NCI-H82 (cell line): ENCODE measurements at places on chromosomes 5 and 9.
A peak's percentile ranks its signal among the peaks of the same experiment; 100 is the strongest.

- no peak for DNase-seq
Observed at GRCh38 chr9:115378241-115378640, 260.3 kb upstream of the TNC start.

GRCh38 chr9:135906291-135907005 is 898 bp downstream of the CAMSAP1 start:
- peak; percentile 86 for DNase-seq

DNA sequence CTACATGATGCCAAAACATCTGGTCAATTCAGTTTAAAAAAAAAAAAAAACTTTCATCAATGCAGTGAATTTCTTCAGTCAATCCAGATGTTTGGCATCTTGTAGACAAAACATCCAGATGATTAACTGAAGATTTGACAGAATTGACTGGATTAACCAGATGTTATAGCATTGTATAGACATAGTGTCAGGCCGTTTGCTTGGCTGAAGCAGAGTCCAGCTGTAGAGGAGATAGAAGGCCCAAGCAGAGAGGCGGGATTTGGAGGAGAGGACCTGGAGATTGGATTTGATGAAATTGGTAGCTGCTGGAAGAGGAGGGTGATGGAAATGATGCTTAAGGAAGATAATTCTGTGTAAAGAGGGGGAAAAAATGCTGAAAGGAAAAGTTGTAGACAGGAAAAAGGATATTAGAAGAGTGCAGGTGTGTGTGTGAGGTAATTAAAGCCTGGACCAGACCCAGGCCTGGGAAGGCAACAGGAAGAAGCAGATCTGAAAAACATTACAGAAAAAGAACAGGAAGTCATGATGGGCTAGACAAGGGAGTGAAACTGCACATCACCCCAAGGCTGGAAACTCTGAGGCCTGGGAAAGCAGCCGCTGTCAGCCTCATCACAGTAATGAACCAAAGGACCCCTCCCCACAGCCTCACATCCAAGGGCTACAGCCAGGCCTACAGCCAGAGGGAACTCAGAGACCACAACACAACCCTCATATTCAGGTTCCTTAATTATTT is 258.3 kb downstream of the CWC27 start:
- peak; percentile 72 for DNase-seq

GRCh38 chr9:83060556-83060955 is 2.4 kb downstream of the RASEF start:
- peak; percentile 39 for DNase-seq

GRCh38 chr9:92637886-92638620 is 31.9 kb downstream of the IPPK start:
- DNase-seq, result no peak

- DNase-seq, result no peak
Observed at GRCh38 chr9:135002336-135002735, 84.6 kb upstream of the FCN1 start.

- DNase-seq, result no peak
Observed at GRCh38 chr9:93024986-93025630, 33.4 kb upstream of the SUSD3 start.

DNA sequence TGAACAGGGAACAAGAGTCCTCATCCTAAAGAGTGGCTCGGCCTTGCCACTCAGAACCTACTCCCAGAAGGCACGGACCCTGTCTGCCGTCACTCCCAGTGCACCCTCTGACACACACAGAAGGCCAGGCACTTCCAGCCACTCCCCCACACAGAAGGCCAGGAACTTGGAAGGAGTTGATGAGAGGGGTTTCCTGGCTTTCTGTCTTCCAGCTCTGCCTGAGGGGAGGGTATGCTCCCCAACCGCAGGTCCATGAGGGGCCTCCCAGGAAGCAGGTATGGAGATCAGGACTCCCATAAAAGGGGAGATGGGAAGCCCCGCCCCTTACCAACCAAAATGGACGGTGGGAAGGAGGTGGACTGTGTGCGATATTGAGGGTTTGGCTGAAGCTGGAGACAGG is 247.6 kb upstream of the IRX4 start:
- DNase-seq, result no peak

GRCh38 chr5:158699298-158699880 is 400.3 kb downstream of the EBF1 start:
- no peak for DNase-seq

GRCh38 chr9:116941266-116941665 is 254.2 kb downstream of the TRIM32 start:
- peak; percentile 85 for DNase-seq

- DNase-seq, result no peak
Observed at GRCh38 chr9:134776080-134776796, 104.4 kb upstream of the FCN2 start.

- no peak for DNase-seq
Observed at GRCh38 chr5:57417971-57418370, 64.6 kb downstream of the ACTBL2 start.

- no peak for DNase-seq
Observed at GRCh38 chr5:143198332-143198731, 205.2 kb downstream of the NR3C1 start.

DNA sequence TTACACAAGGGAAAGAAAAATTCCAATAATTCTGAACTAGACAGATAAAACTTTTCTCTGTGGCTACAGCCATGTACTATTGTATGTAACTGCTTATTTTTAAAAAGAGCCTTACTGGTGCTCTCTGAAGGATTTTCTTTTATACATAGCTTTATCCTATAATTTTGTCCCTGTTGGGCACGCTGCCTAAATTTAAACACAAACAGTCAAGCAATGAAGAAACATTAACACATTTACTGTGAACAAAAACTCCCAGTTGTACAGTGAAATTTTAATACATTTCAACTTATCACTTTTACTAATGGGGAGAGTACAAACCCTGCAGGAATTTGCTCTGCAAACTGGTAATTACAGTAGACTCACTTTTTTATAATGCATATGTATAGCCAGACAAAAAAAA is 273.3 kb downstream of the BNC2 start:
- no peak for DNase-seq

DNA sequence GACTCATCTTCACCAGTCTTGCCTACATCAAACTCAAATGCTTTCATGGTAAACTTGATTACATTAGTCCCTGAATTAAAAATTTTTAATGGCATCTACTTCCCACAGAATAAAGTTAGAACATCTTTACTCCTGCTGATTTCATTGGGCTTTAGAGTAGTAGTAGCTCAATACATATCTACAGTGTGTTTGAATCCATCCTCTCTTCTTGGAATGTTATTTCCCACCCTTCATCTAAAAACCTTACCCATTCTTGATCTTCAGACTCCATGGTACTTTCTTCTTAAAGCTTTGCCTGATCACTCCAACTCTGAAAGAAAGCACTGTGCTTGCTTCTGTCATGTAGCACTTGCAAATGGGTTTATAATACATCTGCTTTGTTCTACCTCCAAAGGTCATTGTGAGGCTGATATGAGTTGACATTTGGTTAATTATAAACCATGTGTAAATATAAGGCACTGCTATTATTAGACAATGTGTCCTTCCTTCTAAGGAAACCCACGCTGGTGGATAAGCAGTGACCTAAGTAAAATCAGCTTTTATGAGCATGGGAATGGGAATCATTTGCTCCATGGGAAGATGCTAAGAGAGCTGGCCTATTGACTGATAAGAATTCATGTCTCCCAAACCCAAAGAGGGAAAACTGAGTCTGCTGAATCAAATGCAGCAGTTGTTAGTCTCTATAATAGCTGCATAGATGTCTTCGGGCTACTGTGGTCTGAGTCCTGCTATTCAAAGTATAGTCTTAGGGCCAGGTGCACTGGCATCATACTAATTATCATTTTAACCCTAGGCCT is 7.5 kb upstream of the PRLR start:
- DNase-seq, result no peak

DNA sequence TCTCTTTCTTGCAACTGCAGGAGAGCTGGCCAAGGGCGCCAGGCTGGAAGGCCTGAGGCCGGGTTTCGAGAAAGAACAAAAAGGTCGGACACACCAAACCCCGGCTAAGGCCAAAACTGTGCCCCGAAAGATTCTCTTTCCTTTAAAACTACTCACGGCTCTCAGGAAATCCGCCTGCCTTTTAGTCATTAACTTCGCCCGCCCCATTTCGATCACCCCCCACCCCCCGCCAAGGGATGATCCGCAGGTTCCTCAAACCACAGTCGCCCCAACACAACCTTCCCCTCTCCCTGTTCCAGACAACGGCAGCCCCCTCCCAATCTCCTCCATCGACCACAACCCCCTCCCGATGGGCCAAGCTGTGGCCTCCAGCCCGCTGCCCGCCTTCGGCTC is 536 bp downstream of the FEM1C start:
- peak; percentile 54 for DNase-seq

- no peak for DNase-seq
Observed at GRCh38 chr9:132583584-132584304, 1.3 kb downstream of the BARHL1 start.

GRCh38 chr5:3619579-3619978 is 23.9 kb downstream of the IRX1 start:
- DNase-seq, result no peak

GRCh38 chr5:4189317-4189716 is 593.7 kb downstream of the IRX1 start:
- DNase-seq, result no peak

DNA sequence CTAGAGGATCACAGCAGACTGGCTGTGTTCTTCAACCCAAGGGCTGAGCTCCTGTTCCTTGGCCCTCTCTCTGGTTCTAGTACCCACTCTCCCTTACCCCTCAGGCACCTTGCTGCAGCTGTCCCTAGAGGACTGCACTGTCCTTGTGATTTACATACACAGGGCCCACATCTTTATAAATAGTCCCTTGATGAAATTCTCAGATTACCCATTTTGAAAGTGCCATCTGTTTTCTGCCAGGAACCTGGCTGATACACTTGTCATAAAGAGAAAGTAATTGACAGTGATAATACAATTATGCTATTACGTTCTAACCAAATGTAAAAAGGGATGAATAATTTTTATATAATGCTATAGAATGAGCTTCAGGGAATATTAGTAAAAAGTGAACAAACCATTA is 16.5 kb upstream of the SPARC start:
- DNase-seq, result peak; percentile 65

DNA sequence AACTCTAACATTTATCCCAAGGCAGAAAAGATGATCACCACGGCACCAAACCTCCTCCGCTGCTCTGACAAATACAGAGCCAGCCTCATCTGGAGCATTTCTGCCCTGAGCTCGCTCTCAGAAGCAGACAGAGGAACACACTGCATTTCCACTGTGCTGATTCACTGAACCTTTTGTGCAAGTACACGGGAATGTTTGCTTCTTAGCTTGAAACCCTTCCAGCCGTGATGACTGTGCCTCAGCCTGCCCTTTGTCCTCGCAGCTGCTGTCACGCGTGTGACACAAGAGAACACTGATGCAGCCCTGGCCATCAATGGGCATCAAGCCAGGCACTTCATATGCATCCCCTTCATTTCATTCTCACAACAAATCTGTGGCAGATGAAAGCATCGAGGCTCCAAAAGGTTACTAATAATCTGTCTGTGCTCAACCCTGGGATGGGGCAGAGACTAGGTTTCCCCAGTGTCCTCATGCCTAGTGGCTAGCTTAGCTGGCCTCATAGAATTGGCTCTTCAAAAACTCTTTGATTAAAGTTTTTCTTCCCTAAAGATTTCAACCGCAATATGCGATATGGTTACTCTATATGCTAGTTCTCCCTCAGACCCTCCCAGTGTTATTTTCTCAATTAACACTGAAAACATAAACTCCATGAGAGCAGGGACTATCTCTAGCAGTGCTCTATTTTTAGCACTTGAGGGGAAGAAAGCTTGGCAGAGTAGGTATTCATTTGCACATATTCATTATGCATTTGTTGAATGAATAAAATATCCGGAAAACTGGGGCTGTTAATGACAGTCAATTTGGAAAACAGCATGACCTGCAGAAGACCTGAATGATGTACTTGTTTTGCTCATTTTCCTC is 7.3 kb downstream of the CDC14B start:
- no peak for DNase-seq

- DNase-seq, result peak; percentile 72
Observed at GRCh38 chr5:77946381-77947040, 170.4 kb upstream of the TBCA start.

GRCh38 chr5:31148959-31149475 is 44.5 kb upstream of the CDH6 start:
- DNase-seq, result no peak

DNA sequence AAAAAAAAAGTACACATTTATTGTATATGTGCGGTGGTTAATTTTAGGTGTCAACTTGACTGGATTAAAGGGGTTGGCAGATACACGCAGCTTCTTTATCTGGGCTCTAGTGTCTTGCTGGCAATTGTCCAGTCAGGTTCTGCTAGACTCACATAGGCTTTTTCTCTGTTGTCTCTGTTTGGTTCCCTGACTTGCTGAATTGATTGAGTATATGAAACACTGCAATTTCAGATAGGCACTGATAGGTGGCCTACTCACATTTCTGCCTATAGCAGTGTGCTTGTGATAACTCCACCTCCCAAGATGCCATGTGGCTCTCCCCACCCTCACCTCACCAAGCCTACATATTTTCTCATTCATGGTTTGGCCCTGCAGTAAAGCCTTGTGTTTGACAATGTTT is 52.5 kb downstream of the AOPEP start:
- DNase-seq, result peak; percentile 48

GRCh38 chr5:75042522-75042921 is 9.8 kb downstream of the GCNT4 start:
- DNase-seq, result no peak

- DNase-seq, result no peak
Observed at GRCh38 chr5:10584714-10585517, 21.0 kb downstream of the ANKRD33B start.

DNA sequence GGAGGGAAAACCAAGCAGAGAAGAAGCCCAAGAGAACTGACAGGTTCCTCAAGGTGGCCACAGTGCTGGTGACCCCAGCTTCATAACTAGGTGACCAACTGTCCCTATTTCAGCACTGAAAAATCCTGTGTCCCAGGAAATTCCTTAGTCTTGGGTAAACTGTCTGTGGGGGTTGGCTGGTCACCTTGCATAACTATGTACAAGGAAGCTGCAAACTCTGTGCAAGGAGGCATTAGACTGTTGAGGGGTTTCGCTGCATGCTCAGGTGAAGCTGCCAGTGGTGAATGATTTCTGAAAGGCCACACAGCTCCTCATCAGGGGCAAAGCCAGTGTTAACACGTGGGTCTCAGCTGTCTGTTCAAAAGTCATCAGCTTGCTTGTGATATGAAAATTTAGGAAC is 36.9 kb downstream of the PCSK5 start:
- no peak for DNase-seq

GRCh38 chr5:4258170-4258569 is 662.5 kb downstream of the IRX1 start:
- no peak for DNase-seq

GRCh38 chr9:125969868-125970267 is 222.7 kb downstream of the PBX3 start:
- no peak for DNase-seq

- DNase-seq, result no peak
Observed at GRCh38 chr9:83012168-83012921, 50.6 kb downstream of the RASEF start.
